ENCODE measurements at places on chromosomes 7 and 10. TPM values are rescaled to one million over a fixed set of nuclear protein-coding genes. Genes with fewer than 3 reads are reported as not detected.

The ACTL6B gene
- total RNA-seq, result 2.4 TPM

The ARMC3 gene
- 2.0 TPM for total RNA-seq

The AGAP9 gene
- 14.2 TPM for total RNA-seq

The SPRN gene
- 0.21 TPM for total RNA-seq

The HGF gene
- total RNA-seq, result 4.9 TPM

The SHTN1 gene
- 18.2 TPM for total RNA-seq

The RHOBTB1 gene
- total RNA-seq, result 26.4 TPM

The ANKRD30A gene
- not detected for total RNA-seq

The SBDS gene
- 75.7 TPM for total RNA-seq

GRCh38 chr7:80781561-80781979 is 137.3 kb downstream of the SEMA3C start:
- H3K27ac ChIP-seq, result peak overlapping the region; percentile 52
- DNase-seq, result no peak
- H3K27me3 ChIP-seq, result no peaks in the 10 kb centered on the region
- peaks cover 8% of the 10 kb centered on the region for H3K36me3 ChIP-seq
- peaks cover 26% of the 10 kb centered on the region for H3K4me1 ChIP-seq
- no peak overlapping the region for H3K4me3 ChIP-seq

DNA sequence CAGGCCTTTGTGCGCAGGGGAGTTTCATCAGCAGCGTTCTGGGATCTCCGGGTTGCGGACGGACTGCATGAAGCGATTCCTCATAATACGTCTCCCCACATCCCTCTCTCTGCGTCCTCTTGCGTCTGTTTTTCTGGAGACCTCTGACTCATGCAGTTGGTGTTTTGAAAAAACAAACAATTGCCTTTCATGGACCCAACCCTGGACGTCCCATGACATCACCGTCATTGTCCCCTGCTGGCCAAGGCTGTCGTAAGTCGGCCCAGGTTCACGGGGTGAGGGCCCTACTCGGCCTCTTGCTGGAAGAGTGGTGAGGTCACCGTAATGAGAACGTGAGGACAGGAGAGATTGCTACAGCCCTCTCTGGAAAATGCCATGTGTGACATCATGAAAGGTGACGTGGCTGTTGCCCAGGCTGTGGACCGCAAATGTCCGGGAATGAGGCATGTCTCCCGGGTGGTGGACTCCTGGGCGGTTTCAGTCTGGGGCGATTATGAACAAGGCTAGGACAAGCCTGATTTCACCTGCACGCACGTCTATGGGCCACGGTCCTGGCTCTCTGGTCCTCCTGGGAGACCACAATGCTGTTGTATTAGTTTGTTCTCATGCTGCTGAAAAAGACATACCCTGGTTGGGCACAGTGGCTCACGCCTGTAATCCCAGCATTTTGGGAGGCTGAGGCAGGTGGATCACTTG is 9.8 kb upstream of the MAFK start:
- H3K36me3 ChIP-seq, result no peaks in the 10 kb centered on the region
- DNase-seq, result no peak
- peaks cover 10% of the 10 kb centered on the region for H3K27me3 ChIP-seq
- peak overlapping the region; percentile 22 for H3K27ac ChIP-seq
- H3K4me3 ChIP-seq, result no peak overlapping the region
- H3K4me1 ChIP-seq, result no peaks in the 10 kb centered on the region

DNA sequence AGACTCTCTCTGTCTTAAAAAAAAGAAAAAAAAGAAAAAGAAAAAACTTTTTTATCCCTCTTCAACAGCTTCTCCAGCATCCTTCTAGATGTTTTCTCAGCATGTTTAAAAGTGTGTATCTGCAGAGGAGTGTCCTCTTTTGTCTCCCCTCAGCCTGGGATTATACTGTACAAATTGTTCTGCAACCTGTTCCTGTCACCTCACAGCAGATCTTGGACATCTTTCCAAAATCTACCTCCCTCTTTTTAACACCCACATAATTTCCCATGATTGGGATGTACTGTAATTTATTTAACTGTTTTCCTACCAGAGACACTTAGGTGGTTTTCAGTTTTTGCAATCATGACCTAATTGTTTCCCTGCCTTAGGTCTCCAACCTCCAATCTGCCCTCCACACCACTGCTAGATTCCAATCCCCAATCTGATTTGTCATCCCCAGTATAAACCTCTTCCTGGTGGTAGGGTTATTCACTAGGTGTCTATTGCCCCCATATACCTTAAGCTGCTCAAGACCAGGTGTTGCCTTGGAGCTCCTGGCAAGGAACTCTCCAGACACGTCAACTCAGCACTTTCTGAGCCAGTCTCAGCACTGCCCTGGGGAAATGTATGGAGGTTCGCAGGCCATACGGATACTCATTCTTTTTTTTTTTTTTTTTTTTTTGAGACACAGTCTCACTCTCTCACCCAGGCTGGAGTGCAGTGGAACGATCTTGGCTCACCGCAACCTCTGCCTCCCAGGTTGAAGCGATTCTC is 17.6 kb upstream of the DDIT4 start:
- peak overlapping the region; percentile 49 for H3K4me3 ChIP-seq
- H3K36me3 ChIP-seq, result no peaks in the 10 kb centered on the region
- no peaks in the 10 kb centered on the region for H3K27me3 ChIP-seq
- H3K27ac ChIP-seq, result peak overlapping the region; percentile 50
- H3K4me1 ChIP-seq, result peaks cover 56% of the 10 kb centered on the region

- no peak overlapping the region for H3K27ac ChIP-seq
- no peaks in the 10 kb centered on the region for H3K36me3 ChIP-seq
- DNase-seq, result no peak
These were observed 15.8 kb upstream of the OPALIN start for GRCh38 chr10:96374639-96374984.

DNA sequence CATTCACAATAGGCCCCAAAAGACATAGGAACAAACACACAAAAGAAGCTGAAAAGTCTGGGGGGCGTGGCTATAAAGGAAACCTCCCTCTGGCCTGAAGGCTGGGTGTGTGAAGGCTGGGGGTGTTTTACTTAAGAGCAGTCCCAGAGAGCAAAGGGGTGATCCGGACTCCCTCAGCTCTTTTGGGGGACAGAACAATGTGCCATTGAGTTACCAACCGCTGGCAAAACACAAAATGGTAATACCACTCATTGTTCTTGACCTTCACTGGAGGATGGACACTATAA is 189.0 kb downstream of the COBL start:
- H3K27me3 ChIP-seq, result no peaks in the 10 kb centered on the region
- DNase-seq, result no peak
- no peak overlapping the region for H3K4me3 ChIP-seq

GRCh38 chr7:70738151-70738885 is 393.6 kb upstream of the GALNT17 start:
- peaks cover 9% of the 10 kb centered on the region for H3K36me3 ChIP-seq
- peak overlapping the region; percentile 65 for H3K4me3 ChIP-seq
- H3K27me3 ChIP-seq, result no peaks in the 10 kb centered on the region
- DNase-seq, result no peak
- peak overlapping the region; percentile 90 for H3K27ac ChIP-seq

DNA sequence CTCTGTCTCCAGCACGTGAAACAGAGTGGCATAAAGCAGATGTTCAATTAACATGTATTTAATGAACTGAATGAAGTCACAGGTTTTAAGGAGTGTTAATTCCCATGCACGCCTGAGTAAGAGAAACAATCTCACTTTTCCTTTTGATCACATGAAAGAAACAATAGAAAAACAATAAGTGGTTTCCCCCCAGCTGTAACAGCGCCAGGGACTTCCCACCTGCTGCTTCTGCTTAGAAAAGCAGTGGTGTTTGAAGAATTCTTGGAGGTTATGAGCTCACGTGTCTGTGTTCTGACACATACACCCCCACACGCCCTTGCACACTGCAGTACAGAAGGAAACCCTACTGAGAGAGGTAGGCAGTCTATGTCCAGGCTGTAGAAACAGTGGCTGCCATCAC is 51.3 kb upstream of the FRMD4A start:
- no peak overlapping the region for H3K27ac ChIP-seq
- no peak overlapping the region for H3K4me3 ChIP-seq
- H3K36me3 ChIP-seq, result no peaks in the 10 kb centered on the region
- no peaks in the 10 kb centered on the region for H3K4me1 ChIP-seq
- peaks cover 17% of the 10 kb centered on the region for H3K27me3 ChIP-seq

DNA sequence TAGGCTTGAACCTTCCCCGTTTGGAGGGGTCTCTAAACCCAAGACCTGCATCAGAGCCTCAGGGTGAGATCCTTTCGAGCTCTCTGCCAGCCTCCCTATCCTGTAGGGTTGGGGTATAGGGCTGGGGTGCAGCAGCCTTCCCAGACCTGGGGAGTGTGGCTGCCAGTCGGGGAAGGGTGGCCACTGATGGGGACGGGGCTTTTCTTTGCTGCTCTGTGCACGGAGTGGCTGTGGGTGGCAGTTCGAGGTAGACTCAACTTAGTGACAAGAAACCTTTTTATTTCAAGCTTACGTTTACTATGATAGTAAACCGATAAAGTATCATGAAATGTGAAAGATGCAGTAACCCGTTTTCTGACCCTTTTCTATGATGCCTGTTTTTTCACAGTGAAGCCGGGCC is 13.0 kb downstream of the ZNF316 start:
- H3K27me3 ChIP-seq, result no peaks in the 10 kb centered on the region
- no peak for DNase-seq
- no peak overlapping the region for H3K27ac ChIP-seq
- H3K4me3 ChIP-seq, result no peak overlapping the region

GRCh38 chr10:60352105-60352504 is 37.6 kb downstream of the ANK3 start:
- H3K27me3 ChIP-seq, result no peaks in the 10 kb centered on the region
- no peaks in the 10 kb centered on the region for H3K36me3 ChIP-seq
- DNase-seq, result no peak
- no peak overlapping the region for H3K4me3 ChIP-seq

DNA sequence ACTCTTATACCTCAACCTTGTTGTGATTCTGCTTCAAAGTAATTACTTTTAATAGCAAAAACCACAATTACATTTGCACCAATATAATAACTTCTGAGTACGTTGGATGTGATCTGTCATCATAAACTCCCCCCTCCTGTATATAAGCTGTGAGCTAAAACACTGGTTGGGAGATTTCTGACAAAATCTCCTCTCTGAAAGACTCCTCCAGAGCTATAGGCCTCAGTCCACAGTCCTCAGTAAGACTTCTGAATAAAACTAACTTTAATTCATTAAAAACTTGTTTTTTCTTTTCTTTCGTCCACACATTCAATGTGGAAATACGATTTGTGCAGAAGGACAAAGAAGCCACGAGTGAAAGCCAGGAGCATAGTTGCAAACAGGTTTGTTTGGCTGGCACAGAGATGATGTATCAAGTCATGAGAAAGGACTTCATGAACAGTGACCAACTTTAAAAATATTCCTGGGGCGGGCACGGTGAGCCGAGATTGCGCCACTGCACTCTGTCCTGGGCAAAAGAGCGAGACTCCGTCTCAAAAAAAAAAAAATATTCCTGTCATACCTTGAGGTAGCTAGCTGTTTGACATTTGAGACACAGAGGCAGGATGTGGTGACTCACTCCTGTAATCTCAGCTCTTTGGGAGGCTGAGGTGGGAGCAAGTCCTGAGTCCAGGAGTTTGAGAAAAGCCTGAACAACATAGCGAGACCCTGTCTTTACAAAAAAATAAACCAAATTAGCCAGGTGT is 91.1 kb upstream of the ARHGAP21 start:
- H3K27ac ChIP-seq, result no peak overlapping the region
- no peaks in the 10 kb centered on the region for H3K36me3 ChIP-seq
- H3K4me3 ChIP-seq, result no peak overlapping the region
- no peaks in the 10 kb centered on the region for H3K27me3 ChIP-seq

DNA sequence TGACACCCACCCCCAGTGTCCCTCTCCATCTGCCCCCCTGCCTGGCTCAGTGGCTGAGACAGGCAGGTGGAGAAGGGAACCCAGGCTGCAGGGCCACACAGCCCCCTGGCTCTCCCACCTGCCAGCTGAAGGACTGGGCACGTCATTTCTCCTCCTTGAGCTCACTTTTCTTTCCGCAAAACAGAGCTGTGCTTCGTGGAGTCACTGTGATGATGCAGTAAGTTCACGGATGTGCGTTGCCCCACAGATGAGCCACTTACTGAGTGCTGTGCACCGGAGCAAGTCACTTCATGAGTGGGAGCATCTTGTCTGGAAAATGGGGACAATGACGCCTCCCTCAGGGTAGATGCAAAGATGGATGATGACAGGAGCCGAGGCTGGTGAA is 2.7 kb downstream of the OPN4 start:
- no peaks in the 10 kb centered on the region for H3K36me3 ChIP-seq
- DNase-seq, result no peak
- H3K4me3 ChIP-seq, result no peak overlapping the region
- H3K27ac ChIP-seq, result no peak overlapping the region

- no peak for DNase-seq
- peak overlapping the region; percentile 16 for H3K4me3 ChIP-seq
- peak overlapping the region; percentile 15 for H3K27ac ChIP-seq
- H3K36me3 ChIP-seq, result no peaks in the 10 kb centered on the region
- peaks cover 27% of the 10 kb centered on the region for H3K4me1 ChIP-seq
These were observed 32.5 kb downstream of the C7orf33 start for GRCh38 chr7:148622887-148623585.

DNA sequence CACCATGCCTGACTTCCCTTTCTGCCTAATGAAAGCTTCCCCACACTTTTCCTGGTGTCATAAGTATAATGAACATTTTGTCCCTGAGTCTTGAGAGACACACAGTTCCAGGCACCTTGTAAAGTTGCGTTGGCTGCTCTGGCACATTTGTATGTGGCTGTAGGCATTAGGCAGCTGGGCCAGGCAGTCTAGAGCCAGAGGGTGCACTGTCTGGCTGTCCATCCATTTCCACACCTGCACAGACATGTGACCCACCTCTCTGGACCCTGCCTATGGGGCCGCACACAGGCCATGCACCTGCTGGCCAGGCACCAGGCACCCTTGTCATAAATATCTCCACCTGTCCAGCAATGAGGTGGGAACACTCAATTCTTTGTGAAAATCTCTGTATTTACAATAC is 54.7 kb upstream of the ANTXRL start:
- H3K27ac ChIP-seq, result no peak overlapping the region
- peaks cover 3% of the 10 kb centered on the region for H3K27me3 ChIP-seq
- H3K4me3 ChIP-seq, result no peak overlapping the region
- DNase-seq, result no peak
- peaks cover 6% of the 10 kb centered on the region for H3K4me1 ChIP-seq

DNA sequence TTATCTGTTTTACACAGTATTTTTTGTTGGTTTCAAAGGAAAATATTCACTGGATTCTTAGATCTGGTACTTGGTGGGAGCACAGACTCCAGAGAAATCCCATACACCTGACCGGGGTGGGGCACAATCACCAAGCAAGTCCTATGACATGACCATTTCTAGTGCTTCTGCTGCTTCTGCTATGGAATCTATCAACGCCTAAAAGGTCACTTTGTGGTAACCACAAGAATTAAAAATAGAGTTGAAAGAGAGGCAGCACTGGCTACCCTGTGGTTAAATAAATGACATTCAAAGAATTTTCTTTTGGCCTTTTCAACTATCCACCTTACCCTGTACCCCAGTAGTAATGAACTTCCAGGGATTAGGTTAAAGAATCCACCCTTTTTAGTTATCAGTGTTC is 329.9 kb upstream of the VWC2 start:
- H3K4me3 ChIP-seq, result no peak overlapping the region
- no peak for DNase-seq
- no peaks in the 10 kb centered on the region for H3K27me3 ChIP-seq
- no peaks in the 10 kb centered on the region for H3K4me1 ChIP-seq
- no peak overlapping the region for H3K27ac ChIP-seq
- no peaks in the 10 kb centered on the region for H3K36me3 ChIP-seq

- H3K36me3 ChIP-seq, result peaks cover 25% of the 10 kb centered on the region
- H3K4me1 ChIP-seq, result peaks cover 12% of the 10 kb centered on the region
These were observed 4.7 kb downstream of the ZNF503 start for GRCh38 chr10:75396631-75397495.

- no peak overlapping the region for H3K4me3 ChIP-seq
- H3K4me1 ChIP-seq, result no peaks in the 10 kb centered on the region
- peaks cover 6% of the 10 kb centered on the region for H3K27me3 ChIP-seq
- H3K27ac ChIP-seq, result no peak overlapping the region
- H3K36me3 ChIP-seq, result no peaks in the 10 kb centered on the region
- no peak for DNase-seq
These were observed 68.9 kb downstream of the EBLN1 start for GRCh38 chr10:22148961-22149360.

Measured in type B pancreatic cell (in vitro differentiated cells).